Esophagus squamous epithelium (tissue), 5 donors: ENCODE measurements at places on chromosomes 2 and 18.

DNA sequence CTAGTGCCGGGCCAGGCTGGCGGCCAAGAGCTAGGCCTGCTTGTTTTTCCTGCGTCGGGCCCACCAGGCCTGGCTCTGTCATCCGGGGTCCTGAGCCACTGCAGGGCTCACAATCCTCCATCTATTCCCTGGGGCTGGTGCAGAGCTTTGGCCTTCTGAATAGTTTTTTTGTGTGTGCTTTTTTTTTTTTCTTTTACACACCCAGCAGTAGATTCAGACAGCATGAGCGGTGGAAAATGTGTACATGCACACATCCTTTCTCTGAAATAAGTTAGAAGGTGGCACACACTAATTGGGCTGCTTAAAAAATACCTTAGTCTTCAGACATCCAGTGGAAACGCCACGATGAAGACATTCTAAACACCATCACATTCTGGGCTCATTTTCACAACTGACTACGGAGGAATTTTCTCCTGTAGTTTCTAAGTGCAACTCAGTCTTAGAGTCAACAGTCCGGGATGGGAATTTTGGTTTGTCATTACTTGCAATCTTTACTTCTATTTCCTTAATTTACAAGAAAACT, 6.1 kb downstream of the ZFP36L2 start:
- no peak for DNase-seq

DNA sequence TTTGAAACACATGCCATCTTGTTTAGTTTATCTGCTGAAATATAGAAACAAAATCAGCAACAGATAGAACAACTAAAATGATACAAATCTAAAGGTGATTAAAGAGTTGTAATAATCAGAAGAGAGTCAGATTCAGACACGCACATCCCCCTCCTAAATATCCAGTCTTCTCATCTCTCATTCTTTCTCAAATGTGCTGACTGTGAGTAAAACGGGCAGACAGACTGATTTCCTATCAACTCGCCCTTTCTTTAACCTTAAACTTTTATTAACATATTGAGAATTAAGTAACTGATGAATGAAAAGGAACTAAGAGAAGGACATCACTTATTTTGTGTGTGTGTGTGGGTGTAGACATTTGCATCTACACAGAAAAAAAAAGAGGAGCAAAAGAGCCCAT, 34.6 kb upstream of the SPP2 start:
- no peak for DNase-seq

- DNase-seq, result no peak
Observed at GRCh38 chr2:73902284-73902683, 9.5 kb downstream of the ACTG2 start.

DNA sequence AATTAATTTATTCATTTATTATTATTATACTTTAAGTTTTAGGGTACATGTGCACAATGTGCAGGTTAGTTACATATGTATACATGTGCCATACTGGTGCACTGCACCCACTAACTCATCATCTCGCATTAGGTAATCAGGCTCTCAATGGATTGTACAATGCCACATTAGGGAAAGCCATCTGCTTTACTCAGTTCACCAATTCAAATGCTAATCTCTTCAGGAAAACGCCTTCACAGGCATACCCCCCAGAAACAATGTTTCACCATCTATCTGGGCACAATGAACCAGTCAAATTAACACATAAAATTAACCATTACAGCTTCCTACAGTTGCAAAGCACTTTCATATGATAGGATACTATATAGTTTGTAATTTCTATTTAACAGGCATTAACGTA, 84.8 kb upstream of the DNAJC10 start:
- no peak for DNase-seq

DNA sequence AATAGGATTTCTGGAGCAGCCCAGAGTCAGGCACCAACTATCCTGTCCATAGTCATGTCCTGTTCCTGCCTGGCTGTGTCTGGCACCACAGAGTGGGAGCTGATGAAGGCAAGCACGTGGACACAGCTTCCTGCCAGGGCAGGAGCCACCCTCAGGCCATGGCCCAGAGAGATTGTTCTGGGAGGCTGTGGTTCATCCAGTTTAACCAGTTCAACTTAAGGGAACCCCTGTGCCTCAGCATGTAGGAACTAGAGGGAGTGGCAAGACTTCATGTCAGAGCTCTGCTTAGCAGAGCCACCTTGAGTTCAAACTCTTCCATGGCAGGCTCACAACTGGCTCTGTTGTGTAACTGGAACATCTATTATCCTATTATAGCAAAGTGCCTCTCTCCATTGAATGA, 73.2 kb upstream of the NCKAP5 start:
- no peak for DNase-seq

- DNase-seq, result no peak
Observed at GRCh38 chr2:9799011-9799596, 44.2 kb upstream of the TAF1B start.

GRCh38 chr2:2699121-2699505, 368.0 kb upstream of the MYT1L start:
- DNase-seq, result no peak

- DNase-seq, result no peak
Observed at GRCh38 chr2:147223119-147223518, 621.7 kb upstream of the ACVR2A start.

GRCh38 chr2:141242008-141242407, 888.8 kb downstream of the LRP1B start:
- DNase-seq, result no peak

- no peak for DNase-seq
Observed at GRCh38 chr2:25215232-25215631, 46.9 kb upstream of the POMC start.

- DNase-seq, result no peak
Observed at GRCh38 chr2:56505885-56506284, 322.1 kb downstream of the CCDC85A start.

- no peak for DNase-seq
Observed at GRCh38 chr2:128411431-128411830, 92.8 kb upstream of the HS6ST1 start.

DNA sequence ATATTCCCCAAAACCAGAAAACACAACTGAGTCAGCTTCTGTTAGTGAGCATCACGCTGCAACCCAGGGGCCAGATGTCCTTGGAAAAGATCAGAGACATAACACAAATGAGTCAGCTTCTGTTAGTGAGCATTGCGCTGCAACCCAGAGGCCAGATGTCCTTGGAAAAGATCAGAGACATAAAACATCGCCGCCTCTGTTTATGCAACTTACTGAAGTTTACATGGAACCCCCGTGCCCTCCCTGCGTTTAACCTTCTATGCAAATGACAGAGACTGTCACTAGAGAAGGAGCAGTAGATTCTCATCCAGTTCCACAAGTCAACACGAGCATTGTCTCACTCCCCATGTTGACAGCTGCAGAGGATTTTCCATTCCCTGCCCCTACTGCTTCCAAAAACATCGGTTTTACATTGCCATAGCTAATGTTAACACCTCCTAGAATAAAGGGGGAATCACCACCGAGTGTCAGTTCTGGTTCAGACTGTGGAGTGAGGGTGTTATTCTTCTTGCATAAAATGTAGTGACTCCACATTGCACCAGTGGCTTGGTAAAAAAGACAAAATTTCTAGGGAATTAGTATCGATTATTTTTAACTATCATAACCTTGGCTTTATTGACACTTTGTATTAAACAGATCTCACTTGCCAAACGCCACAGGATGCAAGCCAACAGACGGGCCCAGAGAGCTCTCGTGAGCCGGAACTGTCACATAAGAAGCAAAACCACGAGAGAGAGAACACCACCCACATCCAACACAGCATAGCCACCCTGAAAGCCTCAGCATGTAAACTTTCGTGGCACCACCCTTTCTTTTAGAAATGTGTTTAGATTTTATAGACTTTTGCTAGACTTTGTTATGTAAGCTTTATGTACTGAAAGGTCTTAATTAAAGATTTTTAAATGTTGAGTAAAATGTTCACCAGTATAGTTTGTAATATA, 87.7 kb downstream of the SH3YL1 start:
- no peak for DNase-seq

GRCh38 chr18:65721619-65722018, 29.2 kb upstream of the CDH7 start:
- DNase-seq, result no peak

DNA sequence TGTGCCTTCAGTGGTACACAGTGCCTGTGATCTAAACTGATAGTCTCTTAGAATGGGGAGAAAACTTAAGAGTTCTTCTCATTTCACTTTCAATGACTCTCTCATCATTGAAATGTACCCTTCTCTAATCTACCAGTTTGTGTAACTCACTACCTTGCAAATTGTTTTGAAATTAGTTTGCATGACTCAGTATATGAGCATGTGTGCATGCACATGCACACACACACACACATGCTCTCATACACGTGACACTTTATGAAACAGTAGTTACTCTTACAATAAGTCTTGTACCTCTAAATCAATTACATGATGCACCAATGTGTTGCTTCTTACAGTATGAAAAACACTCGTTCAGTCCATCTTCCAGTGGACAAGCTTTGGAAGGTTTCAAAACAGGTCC, 10.6 kb downstream of the LYPD6B start:
- no peak for DNase-seq

DNA sequence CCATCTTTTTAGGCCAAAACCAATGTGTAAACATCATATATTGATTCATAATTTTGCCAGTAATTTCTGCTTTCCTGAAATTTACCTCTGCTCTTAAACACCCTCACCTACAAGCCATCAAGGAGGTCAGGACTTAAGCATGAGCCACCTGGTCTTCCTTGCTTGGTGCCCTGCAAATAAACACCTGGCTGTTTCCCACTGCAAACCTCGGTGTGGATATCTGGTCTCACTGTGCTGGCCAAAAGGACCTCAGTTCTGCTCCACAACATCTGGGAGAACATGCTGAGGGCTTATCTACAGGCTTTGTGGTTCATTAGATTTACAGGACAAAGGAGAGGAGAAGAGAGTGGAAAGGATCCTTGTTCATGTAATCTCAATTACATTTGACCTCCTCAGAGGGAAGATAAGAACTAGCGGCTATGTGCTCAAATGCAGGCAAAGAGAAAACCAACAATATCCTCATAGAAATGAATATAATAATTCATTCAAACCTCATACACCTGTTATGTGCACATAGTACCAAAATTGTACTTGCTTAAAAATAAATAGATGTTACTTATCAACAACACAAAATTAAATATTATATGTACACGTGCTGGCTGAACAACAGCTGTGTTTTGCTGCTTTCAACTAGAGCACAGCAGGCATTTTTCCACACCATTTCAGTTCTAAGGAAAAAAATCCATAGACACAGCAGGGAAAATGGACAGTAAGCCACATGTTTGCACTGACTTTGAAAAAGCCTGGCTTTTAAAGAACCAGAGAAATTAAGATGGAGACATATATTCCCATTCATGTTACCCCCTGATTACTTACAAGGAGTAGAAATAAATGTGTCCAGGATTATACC, 465.1 kb downstream of the LPIN1 start:
- DNase-seq, result no peak

GRCh38 chr18:75201282-75202270, 7.4 kb downstream of the PTGR3 start:
- no peak for DNase-seq

DNA sequence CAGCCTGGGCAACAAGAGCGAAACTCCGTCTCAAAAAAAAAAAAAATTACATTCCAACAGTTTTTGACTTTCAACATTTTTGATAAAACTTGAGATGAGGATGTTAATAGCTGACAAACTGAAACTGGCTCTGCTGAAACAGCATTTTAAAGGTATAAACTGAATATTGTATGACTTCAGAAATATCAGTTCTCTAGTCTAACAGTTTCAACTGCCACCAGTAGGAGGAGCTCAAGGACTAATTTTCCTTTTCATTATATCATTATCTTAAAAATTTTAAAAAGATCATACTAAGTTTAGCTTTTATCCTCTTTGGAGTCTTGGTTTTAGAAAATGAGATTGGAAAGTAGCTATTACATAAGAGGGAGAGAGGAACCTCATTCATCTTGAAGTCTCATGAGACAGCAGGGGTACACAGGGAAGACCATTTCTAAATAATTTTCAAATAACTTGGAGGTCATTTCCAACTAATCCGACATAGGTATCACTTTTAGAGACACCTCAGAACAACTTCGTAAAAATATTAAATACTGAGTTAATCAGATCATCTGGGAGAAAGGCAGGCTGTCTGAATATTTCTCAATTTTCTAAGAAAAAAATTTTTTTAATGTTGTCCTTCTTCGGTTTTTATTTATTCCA, 37.6 kb upstream of the MCM6 start:
- no peak for DNase-seq
